Renal cortex interstitium (tissue), 15 donors: ENCODE measurements at places on chromosomes 16 and 17. TPM values are rescaled to one million over a fixed set of nuclear protein-coding genes. Genes with fewer than 3 reads are reported as not detected.

The RCVRN gene
- 0.08 TPM for polyA plus RNA-seq

The DHX38 gene
- 76.1 TPM for polyA plus RNA-seq

The NPW gene
- 12.4 TPM for polyA plus RNA-seq

The SCGB1C2 gene
- 0.88 TPM for polyA plus RNA-seq

The CLEC19A gene
- 0.17 TPM for polyA plus RNA-seq

The CLDN7 gene
- 41.8 TPM for polyA plus RNA-seq

The KRTAP2-1 gene
- not detected for polyA plus RNA-seq

The ACE gene
- polyA plus RNA-seq = 12.2 TPM

The RPL19 gene
- 2,308 TPM for polyA plus RNA-seq

The PFN1 gene
- 480 TPM for polyA plus RNA-seq

The GPR142 gene
- polyA plus RNA-seq = not detected

The RAI1 gene
- polyA plus RNA-seq = 41.1 TPM
